Gastrocnemius medialis (tissue), 4 donors: ENCODE measurements at places on chromosomes 5 and 9.
A peak's percentile ranks its signal among the peaks of the same experiment; 100 is the strongest.

GRCh38 chr5:60677850-60678664 lies 21.9 kb downstream of the DEPDC1B start:
- no peaks in the 10 kb centered on the region for H3K36me3 ChIP-seq
- no peak for DNase-seq
- H3K4me1 ChIP-seq = no peaks in the 10 kb centered on the region
- H3K4me3 ChIP-seq = no peak overlapping the region

DNA sequence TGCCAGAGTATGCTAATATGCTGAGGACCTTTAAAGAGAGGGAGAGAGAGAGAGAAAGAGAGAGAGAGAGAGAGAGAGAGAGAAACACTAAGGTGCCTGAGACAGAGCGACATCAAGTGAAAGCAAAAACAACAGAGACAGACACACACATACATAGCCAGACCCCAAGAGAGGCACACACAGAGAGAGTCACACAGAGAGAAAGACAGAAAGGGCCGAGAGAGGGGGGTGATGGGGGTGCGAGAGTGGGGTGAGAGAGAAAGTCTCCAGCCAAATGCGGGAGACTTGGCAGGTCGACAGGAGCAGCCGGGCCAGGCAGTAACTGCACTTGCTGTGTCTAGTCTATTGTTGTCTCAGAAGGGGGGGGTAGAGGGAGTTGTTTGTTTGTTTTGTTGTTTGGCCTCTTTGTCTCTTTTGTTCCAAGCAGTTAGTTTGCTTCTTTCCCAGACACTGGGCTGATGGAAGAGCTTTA lies 30.1 kb upstream of the NFIB start:
- peak overlapping the region; percentile 87 for H3K27ac ChIP-seq
- H3K36me3 ChIP-seq = no peaks in the 10 kb centered on the region
- peak; percentile 56 for DNase-seq
- H3K4me3 ChIP-seq = peak overlapping the region; percentile 52
- H3K27me3 ChIP-seq = no peaks in the 10 kb centered on the region
- peaks cover 29% of the 10 kb centered on the region for H3K4me1 ChIP-seq

DNA sequence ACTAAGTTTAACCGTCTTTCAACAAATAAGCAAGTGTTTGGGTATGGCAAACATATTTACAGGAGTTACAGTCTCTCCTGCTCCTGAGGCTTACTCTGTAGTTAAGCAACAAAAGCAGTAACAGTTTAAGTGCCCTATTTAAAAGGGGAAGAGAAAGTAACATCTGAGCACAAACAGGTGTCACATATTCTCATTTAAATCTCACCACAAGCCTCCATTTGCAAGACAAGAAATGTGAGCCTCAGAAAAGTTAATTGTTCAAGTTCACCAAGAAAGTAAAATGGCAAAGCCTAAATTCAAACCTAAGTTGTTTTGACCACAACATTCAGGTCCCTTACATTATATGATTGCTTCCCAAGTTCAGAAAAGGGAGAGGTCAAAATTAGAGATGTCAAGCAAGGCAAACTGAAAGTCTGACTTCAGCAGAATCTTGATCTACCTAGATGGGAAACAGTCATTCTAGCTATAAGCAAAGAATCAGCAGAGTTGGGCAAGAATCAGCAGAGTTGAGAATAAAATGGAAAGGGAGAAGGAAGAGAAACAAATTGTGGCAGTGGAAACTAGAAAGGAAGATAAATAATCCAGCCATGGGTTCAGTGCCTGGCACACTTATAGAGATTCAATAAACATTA lies 93.4 kb downstream of the STRBP start:
- no peak for DNase-seq
- peaks cover 12% of the 10 kb centered on the region for H3K4me1 ChIP-seq
- H3K4me3 ChIP-seq = no peak overlapping the region

- DNase-seq = no peak
- H3K4me3 ChIP-seq = no peak overlapping the region
These were observed 18.1 kb upstream of the NEUROG1 start for GRCh38 chr5:135553688-135554462.

DNA sequence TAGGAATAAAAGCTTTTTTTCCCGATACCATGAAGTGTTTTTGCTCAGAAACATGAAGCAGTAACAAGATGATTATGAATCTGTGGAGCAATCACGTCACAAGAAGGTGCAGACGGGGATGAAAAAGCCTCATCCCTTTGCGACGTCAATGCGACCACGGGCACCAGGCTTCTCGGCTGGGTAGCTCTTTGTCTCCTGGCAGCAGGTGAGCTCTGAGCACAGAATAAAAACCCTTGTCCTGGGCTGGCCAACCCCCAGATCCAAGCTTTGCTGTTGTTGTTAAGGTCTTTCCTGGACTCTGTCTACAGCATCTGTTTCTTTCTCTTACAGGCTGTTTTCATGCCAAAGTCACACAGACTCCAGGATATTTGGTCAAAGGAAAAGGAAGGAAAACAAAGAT lies 113.8 kb downstream of the ANKRD18B start:
- H3K4me1 ChIP-seq = no peaks in the 10 kb centered on the region
- no peak for DNase-seq
- no peak overlapping the region for H3K27ac ChIP-seq
- H3K27me3 ChIP-seq = no peaks in the 10 kb centered on the region
- no peaks in the 10 kb centered on the region for H3K36me3 ChIP-seq

GRCh38 chr5:137589185-137589584 lies 90.1 kb upstream of the SPOCK1 start:
- no peaks in the 10 kb centered on the region for H3K4me1 ChIP-seq
- no peaks in the 10 kb centered on the region for H3K36me3 ChIP-seq
- no peaks in the 10 kb centered on the region for H3K27me3 ChIP-seq
- no peak for DNase-seq

DNA sequence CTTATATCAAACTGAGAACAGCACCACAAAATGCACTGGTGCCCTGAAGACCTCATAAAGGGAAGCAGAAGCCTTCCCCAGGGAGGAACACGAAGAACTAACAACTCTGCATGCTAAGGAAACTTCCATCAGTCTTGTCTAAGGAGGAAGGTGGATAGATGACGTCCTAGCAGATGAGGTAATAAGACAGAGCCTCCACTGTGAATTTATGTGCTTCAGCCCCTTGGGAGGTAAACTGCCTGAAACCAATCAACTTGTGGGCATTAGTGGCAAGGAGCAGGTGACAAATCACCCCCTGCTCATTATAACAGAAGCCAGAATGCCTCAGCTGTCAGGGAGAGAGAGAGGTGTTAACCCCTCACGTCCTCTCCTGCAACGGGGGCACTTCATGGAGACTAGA lies 48.9 kb upstream of the SPIN1 start:
- no peaks in the 10 kb centered on the region for H3K27me3 ChIP-seq
- H3K36me3 ChIP-seq = no peaks in the 10 kb centered on the region

DNA sequence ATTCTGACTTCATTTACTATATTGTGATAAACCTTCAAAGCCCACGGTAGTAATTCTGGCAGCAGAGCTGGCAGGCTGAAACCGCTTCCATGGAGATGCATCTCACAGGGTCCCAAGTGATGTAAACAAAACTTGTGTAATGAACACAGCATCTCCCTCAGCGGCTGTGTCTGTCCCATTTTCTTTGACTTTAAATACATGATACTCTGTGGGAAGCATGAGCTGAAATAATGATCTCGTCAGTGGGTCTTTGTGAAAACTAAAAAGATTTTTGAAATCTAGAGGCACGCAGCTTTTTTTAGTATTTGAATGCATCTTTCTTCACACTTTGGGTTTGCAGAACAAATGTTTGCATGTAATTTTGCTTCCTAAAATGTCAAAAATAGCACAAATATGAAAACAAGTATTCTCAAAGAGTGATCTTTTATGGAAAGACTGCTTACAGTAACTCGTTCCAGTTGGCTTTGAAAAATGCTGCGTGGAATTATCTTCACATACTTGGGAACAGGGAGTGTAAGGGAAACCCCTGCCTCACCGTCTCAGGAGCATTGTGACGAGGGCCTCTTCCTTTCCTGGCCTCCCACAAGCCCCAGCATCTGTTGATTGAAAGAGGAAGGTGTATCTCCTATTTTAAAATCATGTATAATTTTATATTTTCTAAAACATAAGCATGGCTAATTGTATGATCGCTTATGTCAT lies 18.1 kb upstream of the LPCAT1 start:
- no peak overlapping the region for H3K4me3 ChIP-seq
- H3K36me3 ChIP-seq = no peaks in the 10 kb centered on the region
- H3K27ac ChIP-seq = no peak overlapping the region
- H3K27me3 ChIP-seq = no peaks in the 10 kb centered on the region
